ENCODE measurements at places on chromosomes 6 and 20.

DNA sequence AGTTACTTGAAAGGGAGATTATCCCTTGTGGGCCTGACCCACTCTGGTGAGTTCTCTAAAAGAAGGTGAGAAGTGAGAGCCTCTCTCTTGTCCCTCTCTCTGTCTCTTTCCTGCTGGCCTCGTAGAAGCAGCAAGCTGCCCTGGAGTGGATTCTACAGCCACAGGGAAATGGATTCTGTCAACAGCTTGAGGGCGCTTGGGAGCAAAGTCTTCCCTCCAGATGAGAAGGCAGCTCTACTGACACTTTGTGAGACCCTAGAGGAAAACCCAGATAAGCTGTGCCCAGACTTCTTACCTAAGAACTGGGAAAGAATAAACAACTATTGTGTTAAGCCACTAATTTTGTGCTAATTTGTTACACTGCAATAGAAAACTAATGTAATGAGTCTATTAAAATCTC is 39.9 kb downstream of the ANKRD60 start:
- DNase-seq = no peak

GRCh38 chr6:168826726-168827585 is 386.0 kb downstream of the SMOC2 start:
- DNase-seq = no peak

GRCh38 chr6:132395015-132395597 is 6.2 kb downstream of the MOXD1 start:
- DNase-seq = no peak

DNA sequence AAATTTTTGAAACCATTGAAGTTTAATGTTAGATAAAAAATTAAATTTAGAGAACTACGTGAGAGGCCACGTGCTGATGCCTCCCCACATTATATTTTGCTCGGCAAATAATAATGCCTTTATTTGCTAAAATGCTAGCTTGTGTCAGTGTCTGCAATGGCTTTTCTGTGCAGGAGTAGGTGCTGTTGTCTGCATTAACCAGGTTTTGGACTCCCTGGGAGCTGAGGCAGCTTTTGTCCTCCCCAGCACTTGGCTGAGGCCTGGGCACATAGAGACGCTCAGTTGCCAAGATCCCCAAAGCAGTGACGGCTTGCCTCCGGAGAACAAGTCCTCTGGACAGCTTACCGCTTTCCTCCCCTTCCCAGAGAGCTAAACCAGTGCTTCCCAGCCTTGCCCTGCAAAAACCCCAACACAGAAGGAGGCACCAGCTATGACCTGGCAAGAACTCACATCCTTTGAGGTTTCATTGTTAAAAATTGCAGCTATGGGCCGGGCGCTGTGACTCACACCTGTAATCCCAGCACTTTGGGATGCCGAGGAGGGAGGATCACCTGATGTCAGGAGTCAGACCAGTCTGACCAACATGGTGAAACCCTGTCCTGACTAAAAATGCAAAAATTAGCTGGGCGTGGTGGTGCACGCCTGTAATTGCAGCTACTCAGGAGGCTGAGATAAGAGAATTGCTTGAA is 59.9 kb downstream of the KAT14 start:
- DNase-seq = no peak

DNA sequence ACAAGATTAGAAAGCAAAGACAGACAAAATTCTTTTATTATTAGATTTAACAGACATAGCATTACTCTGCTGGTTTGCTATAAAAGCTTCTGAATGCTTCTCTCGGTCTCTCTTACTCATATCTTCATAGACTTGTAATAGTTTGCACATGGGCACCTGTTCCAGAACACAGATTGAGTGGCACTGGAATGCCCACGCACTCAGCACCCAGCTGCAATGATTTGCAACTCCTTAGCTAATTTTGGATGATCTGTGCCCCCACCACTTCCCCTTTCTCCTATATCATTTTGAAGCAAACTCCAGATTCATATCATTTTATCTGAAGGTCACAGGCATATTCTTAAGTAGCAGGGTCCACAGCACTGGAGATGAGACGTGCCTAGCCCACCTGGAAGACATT is 148.8 kb downstream of the CFAP61 start:
- no peak for DNase-seq

DNA sequence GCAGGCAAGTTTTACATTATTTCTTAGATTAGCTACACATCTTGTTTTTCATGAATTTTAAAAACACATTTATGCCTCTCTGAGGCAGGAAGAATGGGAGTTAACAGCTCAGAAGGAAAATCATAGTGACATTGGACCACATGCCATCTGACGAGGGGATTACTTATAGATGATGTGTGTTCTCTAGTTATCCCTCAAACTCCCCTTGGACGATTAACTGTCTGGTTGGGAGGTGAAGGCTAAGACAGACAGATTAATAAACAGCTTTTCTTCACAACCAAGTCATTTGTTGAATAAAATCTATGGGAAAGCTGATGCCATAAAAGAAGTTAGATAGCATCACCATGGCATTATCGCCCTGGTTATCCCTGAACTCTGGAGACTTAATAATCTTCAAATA is 80.0 kb upstream of the PREP start:
- no peak for DNase-seq

GRCh38 chr20:4820806-4821518 is 99.3 kb downstream of the PRND start:
- DNase-seq = no peak

DNA sequence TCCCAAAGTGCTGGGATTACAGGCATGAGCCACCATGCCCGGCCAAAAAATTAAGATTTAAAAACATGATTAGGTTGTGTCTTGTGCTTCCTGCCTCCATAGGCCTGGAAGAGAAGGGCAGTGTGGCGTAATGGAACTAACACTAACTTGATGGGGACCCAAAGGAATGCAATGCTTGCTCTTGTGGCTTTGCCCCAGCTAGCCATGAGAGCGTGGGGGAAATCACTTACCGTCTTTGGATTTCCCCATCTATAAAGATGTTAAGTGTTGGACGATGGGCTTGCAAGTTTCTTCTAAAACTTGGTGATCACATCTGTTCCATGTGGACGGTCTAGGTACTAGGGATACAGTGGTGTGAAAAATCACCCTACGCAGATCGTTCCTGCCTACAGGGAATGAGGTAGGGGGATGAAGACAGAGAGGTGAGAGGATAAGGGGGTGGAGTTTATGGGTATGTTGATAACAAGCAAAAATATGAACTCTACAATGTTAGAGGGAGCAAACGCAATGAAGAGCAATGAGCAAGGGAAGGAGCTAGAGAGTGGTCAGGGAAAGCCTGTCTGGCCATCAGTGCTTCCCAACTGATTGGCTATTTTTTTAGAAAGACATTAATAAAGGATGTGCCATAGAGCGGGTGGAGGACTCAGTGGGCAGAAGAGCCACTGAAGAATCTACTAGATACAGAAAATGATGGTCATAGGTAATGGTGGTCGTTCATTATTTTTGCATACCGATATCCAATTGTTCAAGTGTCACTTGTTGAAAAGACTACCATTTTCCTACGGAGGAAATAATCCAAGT is 165.2 kb downstream of the BCAS1 start:
- no peak for DNase-seq

DNA sequence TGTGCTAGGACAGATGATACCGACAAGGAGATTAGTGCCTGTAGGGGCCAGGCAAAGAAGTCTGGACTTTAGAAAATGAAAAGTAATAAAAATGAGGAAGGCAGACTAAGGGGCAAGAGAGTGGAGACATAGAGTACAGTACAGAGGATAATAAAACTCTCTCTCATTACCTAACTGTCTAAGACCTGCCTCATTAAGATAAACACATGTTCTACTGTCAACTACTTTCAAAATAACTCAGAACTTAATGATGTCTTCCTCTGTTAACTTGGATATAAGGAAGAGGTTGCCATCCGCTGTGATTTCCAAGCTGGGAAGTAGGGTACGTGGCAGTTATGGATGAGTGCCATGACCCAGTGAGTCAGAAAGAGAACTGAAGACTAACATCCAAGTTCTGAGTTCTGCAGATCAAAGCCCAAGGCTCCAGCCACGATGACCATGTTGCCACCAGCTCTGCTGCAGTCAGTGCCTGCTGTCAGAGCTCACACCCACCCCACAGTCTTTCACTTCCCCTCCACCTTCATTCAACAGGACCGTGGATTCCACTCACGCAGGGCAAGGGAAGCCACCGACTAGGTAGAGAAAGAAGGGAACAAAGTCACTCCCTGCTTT is 81.8 kb downstream of the KIF16B start:
- DNase-seq = no peak

- no peak for DNase-seq
Measured at GRCh38 chr6:51365566-51365965, 546.9 kb downstream of the TFAP2B start.

DNA sequence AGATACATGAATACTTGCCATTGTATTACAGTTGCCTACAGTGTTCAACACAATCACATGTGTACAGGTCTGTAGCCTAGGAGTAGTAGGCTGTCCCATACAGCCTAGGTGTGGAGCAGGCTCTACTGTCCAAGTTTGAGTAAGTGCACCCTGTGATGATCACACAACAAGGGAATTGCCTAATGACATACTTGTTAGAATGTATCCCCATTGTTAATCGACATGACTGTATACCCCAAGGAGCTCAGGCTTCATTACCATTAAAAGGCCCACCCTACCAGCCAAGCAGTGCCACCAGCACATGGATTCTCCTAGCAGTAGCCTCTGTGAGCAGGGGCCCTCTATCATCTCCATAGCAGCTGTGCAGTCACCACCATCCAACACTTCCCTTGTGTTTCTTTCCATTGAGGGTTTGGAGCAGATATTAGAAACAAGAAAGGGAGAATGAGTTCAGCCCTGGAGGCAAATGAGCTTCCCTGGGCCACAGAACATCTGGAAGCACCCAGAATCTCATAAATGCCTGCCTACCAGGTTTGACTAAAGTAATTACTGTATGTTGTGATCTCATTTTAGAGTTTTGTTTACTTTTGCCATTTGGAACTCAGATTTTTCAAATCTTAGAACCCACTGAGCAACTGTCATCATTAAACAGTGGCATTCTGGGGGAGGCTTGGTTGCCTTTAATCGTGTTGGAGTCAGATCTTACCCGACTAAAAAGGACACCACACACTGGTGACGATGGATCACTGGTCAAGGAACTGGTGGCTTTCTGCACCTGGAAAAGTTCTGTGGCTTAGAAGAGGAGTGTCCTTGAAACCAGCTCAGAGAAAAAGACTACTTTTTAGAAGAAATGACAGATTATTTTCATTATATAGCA is 104.9 kb downstream of the TULP4 start:
- no peak for DNase-seq

- no peak for DNase-seq
Measured at GRCh38 chr6:86476311-86476710, 461.0 kb upstream of the HTR1E start.

DNA sequence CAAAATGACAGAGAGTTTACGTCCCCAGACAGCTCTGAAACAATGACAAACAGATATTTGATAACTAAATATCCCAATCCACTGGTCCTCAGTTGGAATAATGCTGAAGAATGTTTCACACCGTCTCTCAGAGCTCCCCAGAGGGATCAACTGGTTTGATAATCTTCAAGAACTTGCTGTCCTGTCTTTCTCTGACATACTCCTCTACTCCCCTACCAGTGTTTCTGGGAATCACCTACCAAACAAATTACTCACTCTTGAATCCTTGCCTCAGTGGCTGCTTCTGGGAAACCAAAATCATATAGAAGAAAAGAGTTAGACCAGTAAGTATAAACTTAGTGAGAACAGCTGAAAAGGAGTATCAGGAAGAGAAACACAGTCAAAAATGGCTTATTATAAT is 469.7 kb upstream of the JAG1 start:
- no peak for DNase-seq

DNA sequence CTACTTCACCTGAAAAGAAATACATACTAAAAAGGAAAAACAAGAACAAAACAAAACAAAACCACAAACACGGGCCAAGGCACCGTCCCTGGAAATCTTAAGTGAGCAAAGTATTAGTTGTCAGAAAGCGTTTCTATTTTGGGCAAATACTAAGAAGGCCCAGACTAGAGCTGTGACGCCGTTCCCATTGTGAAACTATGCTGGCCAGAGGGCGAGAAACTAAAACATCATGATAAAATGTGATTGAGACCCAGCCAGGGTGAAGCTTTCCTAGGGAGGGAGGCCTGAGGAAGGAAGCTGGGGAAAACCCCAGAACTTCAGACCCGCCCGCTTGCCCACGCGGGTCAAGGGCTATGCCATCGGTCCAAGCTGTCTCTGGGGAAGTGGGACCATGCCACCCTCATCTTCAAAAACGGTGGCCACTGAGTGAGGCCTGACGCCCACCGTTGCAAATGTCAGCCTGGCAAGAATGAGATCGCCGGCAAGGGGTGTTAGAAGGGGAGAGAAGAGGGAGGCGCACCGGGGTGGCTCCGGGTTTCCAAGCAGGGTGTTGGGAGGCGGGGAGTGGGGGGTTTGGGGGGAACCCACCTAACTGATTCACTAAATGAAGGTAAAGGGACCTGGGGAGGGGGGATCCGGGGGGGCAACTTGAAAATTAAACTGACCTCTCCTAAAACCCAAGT is 1950.9 kb upstream of the DEFB115 start:
- no peak for DNase-seq

GRCh38 chr6:36223706-36224105 is 27.2 kb downstream of the BRPF3 start:
- DNase-seq = no peak

GRCh38 chr20:51128198-51128597 is 105.3 kb upstream of the KCNG1 start:
- no peak for DNase-seq

- DNase-seq = no peak
Measured at GRCh38 chr6:35662999-35663398, 25.7 kb downstream of the FKBP5 start.

- DNase-seq = no peak
Measured at GRCh38 chr6:36455486-36456027, 12.8 kb downstream of the KCTD20 start.

DNA sequence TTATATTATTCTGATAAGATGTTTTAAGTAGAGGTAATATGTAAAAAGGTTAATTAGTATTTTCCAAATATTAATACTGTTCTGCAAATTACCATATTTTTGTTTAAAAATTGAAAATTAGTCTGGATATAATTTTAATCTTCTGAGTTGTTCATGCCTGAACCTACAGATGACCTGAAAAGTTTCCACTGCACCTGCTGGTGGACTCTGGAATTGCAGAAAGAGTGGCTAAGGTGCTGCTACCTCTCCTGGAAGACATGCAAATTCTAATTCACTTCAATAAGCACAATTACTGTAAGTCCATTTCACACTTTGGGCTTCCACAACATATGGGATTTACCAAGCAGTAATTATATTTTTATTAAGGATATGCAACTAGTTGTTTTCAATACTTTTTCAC is 77.7 kb upstream of the OLIG3 start:
- no peak for DNase-seq

DNA sequence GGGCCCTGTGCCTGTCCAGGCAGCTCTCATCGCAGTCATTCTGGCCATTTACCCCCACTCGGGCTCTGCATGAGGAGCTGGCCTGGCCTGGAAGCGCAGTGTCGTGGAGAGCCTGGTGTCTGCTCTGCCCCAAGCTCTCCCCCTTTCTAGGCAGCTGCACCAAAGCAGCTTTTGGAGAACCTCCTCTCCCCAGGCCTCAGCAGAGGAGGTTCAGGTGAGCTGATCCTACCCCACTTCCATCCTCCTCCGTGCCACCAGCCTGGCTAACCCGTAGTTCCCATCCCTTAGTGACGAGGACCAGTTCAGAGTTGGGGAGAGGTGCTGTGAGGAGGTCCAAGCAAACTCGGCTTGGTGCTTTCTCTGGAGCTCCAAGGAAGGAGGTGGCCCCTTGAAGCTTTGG is 30.5 kb upstream of the PHACTR3 start:
- DNase-seq = no peak

All from activated CD8-positive, alpha-beta memory T cell treated with anti-CD3 and anti-CD28 coated beads for 1 hour (primary cell).